WERI-Rb-1 (cell line): ENCODE measurements at places on chromosomes 4 and X.
A peak's percentile ranks its signal among the peaks of the same experiment; 100 is the strongest.

DNA sequence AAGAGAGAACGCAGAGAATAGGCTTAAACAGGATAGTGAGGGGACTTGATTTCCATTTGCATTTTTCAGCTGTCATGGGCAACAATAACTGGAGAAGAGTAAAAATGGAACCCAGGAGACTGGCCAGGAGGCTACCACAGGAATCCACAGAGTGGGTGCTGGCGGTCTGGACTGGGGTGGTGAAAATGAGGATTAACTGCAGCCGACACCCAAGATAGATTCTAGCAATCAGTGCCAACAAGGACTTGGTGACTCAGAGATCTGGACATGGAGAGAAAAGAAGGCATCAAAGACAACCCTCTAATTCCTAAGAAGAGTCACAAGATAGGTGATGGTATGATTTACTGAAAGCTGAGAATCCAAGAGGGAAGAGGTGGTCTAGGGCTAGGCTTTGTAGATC, 102.8 kb downstream of the ATP8A1 start:
- no peak for DNase-seq

DNA sequence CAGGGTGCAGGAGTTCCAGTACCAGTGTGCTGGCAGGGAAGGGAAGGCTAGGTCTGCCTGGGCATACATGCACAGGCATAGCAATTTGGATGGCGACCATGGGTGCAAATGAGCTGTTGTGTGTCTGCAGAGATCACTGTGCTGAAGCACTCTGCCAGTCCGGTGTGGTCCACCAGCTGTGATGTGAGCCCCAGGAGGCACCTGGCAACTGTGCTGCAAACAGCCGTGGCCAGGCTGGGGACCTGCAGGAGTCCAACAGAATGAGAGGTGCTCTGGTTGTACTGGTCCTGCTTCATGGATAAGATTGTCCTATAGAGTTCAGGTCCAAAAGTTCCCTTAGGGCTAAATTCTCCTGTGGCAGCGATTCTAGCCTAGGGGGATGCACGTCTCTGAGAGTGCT, 6.1 kb downstream of the FAM47A start:
- DNase-seq = no peak

GRCh38 chr4:181966104-181966551, 277.1 kb upstream of the TENM3 start:
- no peak for DNase-seq

- DNase-seq = no peak
These were observed 88.7 kb downstream of the PRSS12 start for GRCh38 chr4:118264096-118264495.

DNA sequence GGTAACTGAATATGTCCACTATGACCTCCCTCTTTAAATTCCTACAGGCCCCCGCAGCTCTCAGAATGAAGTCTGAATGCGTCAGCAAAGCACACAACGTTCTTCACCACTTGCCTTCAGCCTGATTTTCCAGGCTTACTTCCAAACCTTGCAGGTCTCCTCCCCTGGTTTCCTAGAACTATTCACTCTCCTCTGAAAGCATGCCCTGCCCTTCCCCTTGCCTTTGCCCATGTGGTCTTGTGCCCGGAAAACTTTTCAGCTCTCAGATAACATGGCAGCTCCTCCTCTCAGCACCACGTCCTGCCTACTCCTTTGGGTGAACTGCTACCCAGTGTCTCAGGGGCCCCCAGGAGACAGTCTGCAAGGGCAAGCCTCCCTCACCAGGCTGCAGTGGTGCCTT, 268.5 kb upstream of the LDB2 start:
- DNase-seq = no peak

DNA sequence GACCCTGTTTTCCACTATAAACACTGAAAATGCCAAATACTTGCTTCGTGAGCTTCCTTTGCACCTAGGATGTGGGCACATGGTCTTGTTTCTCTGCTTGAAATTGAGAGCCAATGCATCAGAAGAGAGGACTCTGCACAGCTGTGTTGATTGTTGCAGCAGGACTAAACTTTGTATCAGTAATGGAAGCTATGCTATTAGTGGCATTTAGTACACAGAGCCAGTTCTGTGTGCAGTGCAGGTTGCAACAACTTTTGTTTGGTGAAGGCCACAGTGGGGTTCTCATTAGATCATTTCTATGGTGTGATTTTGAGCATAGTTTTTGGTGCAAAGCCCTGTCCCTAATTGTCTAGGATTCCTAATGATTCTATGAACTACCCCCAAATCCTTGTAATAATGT, 54.4 kb upstream of the ANKRD17 start:
- no peak for DNase-seq

DNA sequence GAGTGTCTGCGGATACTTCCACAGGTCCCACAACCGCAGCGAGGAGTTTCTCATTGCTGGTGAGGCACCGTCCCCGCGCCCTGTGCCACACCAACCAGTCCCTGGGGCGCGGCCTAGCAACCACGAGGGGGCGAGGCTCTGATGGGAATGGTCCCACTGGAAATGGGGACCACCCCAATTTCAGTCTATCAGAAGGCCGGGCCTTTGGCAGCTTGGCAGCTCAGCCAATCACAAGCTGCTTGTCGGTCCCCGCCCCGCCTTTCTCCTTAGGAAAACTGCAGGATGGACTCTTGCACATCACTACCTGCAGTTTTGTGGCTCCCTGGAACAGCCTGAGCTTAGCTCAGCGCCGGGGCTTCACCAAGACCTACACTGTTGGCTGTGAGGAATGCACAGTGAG, 3.0 kb downstream of the TIMP1 start:
- no peak for DNase-seq

- DNase-seq = no peak
These were observed 180.5 kb downstream of the GLUD2 start for GRCh38 chrX:121227888-121228287.

DNA sequence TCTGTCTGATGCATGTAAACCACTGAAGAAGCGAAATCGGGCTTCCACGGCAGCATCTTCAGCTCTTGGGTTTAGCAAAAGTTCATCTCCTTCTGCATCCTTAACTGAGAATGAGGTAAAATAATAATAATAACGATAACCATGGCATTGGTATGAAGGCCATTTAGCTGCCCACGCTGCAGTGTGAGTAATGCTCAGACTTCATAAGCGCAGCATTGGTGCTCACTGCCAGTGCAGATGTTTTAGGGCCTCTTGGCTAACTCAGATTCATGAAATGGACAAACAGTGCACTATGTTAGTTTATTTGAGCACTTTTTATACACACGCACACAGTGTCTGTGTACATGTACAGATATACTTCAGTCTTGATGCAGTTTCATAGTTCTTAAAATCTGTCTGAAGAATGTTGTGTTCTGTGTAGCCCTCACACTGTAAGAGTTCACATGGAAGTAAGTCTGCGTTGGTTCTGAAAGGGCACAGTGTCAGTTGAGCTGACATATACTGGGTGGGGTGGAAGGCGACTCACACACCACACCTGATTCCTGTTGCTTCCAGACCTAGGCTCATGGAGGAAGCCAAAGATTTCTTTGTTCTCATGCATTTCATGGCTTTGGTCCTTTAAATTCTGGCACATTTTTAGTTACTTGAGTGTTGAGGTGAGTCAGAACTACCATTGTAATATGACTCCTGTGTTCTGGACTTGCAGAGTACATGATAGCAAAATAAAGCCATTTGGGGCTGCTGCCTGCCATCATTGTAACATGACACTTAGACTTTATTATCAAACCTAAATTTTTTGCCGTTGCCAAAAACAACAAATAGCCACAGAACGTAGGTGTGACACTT, 68.7 kb downstream of the NSD2 start:
- DNase-seq = no peak

GRCh38 chr4:87224141-87224923, 3.9 kb upstream of the KLHL8 start:
- DNase-seq = peak; percentile 53

DNA sequence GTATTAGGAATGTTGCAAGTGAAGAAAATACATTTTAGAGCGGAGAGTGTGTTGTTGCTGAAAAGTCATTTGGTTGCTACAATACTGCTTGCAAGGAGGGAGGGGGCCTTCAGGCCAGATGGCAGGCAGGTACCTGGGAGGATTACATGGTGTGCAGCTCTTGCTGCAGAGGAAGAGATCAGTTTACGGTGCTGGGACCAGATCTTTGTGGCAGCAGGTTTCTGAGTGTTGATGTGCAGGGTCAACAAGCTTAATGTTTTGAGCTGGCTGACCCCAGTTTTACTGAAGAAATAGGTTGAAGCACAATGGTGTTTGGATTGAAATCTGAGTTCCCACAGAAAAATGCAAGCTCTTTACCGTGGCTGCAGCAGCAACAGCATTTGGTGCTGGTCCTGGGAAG, 96.4 kb upstream of the DDIT4L start:
- peak; percentile 89 for DNase-seq

GRCh38 chr4:163148466-163149336, 18.0 kb downstream of the NAF1 start:
- DNase-seq = no peak

DNA sequence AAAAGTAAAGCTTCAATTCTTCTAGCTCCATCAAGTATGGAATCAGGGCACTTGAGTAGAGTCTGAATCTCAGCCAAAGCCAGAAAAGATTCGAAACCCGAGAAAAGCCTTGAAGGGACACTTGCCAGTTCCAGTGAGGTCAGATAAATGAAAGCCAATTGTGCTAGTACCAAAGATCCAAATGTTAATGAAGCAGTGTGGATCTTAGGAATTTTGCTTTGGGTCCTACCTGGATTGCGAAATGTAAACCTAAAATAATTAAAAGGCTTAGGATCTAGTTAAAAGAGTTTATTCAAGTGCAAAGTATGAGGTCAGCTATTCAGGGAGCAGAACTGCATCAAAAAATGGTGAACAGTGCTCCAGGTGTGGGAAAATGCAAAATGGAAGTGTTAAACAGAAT, 552.6 kb downstream of the NAP1L3 start:
- DNase-seq = no peak

DNA sequence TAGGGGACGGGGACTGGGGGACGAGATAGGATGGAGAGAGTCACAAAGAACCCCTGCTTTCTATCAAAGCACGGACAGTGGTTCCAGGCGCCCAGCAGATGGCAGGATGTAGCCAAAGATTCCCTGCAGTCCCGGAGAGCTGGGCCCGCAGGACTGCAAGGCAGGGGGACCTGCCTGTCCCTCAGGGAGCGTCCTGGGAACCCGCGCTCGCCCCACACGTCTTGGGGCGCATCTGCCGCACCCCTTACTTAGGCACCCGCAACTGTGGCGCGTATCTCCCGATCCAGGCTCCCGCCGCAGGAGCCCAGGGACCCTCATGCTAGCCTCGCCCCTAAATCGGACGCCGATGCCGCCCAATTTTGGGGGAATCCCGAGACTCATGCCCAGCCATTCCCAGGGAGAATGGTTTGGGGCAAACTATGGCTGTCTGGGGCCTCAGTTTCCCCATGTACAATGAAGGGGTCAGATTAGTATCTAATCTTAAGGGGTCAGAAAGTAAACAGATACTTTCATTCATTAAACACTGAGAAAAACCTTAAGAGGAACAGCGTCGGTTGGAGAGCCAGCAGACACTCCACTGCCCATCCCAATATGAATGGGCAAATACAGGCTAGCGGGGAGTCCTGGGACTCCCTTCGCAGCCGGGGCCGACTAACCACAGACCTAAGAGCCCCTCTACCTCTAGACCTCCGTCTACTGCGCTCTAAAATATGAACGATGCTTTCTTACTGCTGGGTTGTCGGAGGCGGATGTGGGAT, 581 bp upstream of the STK32B start:
- peak; percentile 86 for DNase-seq
